ENCODE measurements at places on chromosomes 16 and 17.

DNA sequence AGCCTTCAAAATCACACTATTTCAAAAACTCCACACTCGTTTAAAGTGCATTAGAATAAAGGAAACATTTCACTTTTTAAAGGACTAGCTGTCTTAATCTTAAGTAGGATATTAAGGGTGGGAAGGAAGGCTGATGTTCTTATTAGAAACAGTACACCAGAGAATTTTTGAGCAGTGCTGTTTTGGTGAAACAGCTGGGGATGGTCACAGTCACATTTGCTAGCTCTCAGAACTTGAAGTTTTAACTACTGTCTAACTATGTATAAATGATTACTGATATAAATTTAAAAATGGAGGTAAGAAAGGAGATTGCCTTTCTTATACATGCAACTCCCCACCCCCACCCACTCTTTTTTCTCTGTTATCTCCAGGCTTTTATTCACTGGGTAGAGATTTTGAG, 38.5 kb upstream of the SLC5A11 start:
- no peak for DNase-seq

GRCh38 chr17:79760197-79760906, 17.6 kb upstream of the CBX2 start:
- no peak for DNase-seq

GRCh38 chr16:4260360-4260759, 12.5 kb downstream of the TFAP4 start:
- DNase-seq = no peak

GRCh38 chr17:69344939-69345338, 18.0 kb upstream of the ABCA5 start:
- DNase-seq = no peak

DNA sequence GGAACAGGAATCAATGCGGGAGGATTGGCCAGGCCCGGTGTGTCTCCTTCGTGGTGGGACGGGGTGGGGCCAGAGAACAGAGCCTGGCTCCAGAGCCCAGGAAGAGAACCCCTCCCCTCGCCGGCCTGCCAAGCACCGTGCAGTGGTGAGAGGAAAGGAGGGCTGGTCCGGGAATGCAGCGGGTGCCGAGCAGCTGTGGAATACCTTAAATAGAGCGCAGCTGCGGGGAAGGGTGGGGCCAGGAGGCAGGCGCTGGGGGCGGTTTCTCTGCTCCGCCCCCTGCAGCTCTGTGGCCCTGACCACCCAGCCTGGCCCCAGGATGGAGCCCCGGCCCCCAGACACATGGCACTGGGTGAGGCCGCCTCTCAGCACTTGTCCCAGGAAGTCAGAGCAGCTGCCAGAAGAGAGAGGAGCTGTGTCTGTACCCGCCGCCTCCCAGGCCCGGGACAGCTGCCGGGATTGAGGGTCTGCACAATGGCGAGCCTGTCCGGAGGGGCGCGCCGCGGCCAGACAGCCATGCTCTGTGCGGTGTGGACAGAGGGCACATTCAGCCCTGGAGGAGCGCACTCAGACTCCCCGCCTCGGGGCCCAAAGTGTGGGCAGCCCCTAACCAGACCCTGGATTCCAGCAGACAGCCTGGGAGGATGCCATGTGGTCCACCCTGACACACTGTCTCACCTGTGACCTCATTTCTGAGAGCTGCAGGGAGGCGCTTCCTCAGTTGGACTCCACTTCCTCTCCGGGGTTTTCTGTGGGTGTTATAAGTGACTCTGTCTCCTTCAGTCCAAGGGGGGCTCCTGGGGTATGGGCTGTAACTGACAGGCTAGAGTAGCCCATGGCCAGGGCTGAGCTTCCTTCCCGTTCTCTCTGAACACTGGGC, 268.8 kb downstream of the SEC14L1 start:
- no peak for DNase-seq

DNA sequence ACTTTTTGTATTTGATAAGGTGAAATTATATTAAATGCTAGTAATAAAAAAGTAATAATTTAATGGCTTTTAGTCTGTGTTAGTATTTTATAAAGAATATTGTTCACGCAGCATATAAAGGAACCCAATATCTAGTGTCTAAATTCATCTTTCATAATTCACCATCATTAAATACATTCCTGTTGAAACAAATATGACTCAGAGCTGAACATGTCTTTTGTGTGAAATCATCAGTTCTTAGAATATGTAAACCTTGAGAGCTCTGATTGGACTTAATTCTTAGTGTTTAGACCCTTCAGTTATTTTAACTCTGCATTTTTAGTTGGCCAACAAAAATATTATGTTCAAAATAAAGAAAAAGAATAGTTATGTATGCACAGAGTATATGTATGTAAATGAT, 71.8 kb downstream of the ABHD15 start:
- no peak for DNase-seq

- no peak for DNase-seq
Observed at GRCh38 chr16:68273896-68274295, 9.6 kb downstream of the SLC7A6 start.

GRCh38 chr17:4908301-4908700, 5.4 kb upstream of the CHRNE start:
- no peak for DNase-seq

DNA sequence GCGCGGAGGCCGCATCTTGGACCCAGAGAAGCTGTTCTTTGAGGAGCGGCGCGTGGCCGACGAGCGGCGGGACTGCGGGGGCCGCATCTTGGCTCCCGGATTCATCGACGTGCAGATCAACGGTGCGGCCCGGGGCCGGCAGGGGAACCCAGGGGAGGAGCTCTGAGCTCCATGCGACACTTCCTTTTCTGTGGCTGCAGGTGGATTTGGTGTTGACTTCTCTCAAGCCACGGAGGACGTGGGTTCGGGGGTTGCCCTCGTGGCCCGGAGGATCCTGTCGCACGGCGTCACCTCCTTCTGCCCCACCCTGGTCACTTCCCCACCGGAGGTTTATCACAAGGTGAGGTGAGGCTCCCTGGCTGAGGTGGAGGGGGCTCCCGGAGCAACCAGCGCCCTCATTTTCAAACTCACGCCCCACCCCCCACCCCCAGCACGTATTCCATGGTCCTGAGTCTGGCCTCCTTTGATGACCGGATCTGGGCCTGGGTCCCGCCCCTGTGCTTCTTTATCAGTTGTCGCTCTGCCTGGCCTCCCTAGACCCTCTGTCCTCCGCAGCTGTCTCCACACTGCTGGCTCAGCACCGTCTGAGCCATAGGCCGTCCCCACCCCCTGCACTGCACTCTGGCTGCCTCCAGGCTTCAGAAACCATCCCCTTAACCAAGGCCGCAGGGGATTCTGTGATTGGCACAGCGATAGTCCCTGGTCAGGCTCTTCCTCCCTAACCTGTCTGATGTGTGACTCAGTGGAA, 787 bp downstream of the AMDHD2 start:
- peak; percentile 68 for DNase-seq

DNA sequence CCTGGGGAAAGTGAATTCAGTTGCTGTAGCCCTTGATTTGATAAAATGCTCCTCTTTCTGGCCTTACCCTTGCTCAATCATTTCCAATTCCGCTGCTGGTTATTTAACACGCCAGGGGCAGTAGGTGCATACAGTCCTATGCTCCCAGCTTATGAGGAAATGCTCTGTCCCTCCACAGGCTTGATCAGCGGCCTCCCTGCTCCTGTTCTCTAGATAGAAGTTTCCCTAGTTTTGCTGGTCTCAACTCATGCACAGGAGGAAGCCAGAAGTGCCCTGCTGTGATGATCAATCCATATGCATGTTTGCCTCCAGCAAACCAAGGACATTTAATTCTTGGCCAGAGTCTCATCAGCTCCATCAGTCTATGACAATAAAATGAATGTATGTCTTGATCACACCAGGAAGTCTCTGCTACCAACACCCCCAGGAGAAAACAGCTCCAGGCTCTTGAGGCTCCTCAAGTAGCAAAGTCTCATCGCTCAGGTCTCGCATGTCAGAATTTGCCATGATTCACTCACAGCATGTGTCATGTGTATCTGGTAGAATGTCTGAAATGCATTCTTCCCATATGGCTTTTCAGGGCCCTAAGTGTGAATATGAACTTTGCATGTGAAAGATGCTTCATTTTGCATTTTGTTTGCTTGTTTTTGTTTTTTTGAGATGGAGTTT, 208.9 kb downstream of the CDH13 start:
- DNase-seq = no peak

DNA sequence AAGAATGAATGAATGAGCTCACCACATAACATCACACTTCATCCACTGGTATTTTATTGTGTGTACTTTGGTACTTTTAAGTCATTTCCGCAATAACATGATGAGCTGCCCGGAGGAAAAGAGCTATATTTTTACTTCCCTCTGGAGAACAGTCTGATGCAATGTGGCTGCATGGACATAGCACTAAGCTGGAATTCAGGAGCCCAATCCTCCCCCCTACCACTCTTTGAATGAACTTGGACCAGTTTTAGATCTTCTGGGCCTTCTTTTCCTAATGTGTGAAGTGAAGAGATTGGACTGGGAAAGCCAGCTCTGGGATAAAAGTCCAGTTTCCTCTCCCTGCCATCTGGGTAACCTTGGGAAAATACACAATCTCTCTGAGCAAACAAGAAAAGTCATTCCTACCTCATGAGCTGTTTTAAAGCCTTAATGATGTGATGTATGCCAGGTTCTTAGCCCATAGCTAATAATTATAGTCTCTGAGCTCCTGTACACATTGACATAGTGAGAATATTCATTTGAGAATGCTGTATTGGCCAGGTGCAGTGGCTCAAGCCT, 79.3 kb downstream of the ABCC12 start:
- DNase-seq = no peak

- no peak for DNase-seq
Observed at GRCh38 chr17:75774471-75774990, 9.5 kb upstream of the GALK1 start.

DNA sequence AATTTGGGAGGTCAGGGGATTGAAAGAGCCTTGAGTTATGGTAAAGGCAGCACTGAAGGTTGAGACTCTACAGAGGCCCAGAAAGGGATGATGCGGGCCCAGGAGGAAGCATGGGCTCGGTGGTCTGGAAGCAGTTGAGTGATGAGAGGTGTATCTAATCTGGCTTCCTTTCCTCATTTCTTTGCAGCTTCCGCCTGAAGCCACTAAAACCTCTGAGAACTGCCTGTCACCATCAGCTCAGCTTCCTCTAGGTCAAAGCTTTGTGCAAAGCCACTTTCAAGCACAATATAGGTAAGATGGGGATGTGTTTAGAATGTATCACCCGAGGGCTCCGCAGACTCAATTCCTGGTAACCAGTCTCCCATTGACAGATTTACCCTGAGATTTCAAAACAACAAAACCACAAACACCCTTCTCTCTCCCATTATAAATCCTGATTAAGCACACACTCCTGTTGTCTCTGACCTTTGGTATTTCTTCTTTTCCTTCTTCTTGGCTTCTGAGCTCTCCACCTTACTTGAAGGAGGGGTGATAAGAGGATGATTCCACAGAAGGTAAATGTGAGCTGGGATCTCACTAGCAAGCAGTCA, 21.2 kb downstream of the USP43 start:
- peak; percentile 3 for DNase-seq

- DNase-seq = no peak
Observed at GRCh38 chr16:14448879-14449278, 181.2 kb downstream of the PARN start.

- no peak for DNase-seq
Observed at GRCh38 chr17:74330446-74330845, 4.4 kb downstream of the KIF19 start.

GRCh38 chr16:13427943-13428342, 492.0 kb upstream of the ERCC4 start:
- no peak for DNase-seq

GRCh38 chr17:74011966-74012365, 191.5 kb upstream of the RPL38 start:
- peak; percentile 12 for DNase-seq

- peak; percentile 80 for DNase-seq
Observed at GRCh38 chr17:57599271-57600045, 145.6 kb downstream of the CCDC182 start.

GRCh38 chr16:3909791-3910583, 29.5 kb upstream of the CREBBP start:
- DNase-seq = no peak

DNA sequence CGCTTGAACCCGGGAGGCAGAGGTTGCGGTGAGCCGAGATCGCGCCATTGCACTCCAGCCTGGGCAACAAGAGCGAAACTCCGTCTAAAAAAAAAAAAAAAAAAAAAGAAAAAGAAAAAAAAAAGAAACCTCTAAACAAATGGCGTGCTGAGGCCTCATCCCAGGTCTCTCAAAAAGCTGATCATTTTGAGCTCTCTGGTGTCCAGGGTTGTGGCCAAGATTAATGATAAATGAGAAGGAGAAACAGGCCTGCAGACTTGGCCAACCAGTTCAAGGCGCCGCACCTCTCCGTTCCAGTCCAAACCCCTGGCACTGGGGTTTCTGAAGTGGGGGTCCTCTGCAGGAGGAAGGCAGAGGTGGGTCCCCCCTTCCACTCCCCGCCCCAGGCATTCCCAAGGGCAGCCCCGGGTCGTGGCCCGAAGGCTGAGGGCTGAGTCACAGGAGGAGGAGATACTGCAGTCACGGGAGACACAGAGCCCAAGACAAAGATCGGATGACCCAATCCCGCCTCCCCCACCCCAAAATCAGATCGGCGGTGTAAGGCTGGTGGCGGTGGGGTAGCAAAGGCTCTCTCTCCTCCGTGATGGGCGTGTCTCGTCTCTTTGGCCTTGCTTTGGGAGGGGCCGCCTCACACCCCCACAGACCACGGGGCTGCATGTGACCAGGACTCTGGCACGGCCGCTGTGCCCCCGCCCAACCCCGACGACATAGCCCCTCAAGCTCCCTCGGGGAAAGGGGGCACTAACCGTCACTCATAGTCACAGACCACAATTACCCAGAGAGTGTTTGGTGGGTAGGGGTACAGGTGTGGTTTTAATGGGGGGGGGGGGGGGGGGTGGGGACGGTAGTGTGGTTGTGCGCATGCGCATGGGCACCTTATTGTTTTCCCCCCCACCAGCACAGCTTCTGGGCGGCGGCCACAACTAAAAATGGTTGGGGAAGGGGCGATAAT, 1.1 kb downstream of the VAT1 start:
- DNase-seq = peak; percentile 90

DNA sequence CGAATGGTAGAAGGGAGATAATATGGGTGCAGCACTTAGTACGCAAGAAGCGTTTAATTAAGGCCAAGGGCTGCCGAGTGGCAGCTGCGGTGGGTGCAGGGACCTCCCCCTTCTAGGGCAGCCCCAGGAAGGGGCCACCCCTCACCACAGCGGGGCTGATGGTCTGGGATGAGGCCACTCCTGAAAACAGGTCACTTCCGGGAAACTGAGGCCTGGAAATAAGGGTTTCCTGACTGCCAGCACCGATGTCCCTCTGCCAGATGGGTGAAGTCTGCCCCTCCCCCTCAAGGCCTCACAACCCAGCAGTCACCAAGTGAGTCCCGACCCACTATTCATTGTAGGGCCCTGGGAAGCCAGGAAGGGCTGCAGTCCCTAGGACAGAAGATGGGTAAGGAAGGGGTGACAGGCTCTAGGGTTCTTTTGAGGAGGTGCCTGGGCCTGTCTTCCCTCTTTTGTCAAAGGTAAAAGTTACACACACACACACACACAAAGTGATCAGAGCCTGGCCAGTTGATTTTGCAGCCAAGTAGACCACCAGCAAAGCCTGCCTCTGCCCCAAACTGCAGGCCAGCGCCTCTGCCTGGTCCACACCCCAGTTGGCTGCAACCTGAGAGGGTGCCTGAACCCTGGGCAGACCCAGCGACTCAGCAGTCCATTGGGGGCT, 12.5 kb downstream of the SREBF1 start:
- DNase-seq = no peak

GRCh38 chr16:4664538-4665418, 28.6 kb upstream of the NUDT16L1 start:
- peak; percentile 67 for DNase-seq
